HT-29 (cell line): ENCODE measurements at places on chromosomes 4 and X.

GRCh38 chr4:87884976-87885549 lies 52.3 kb downstream of the MEPE start:
- no peak for DNase-seq

GRCh38 chr4:15720851-15721250 lies 18.0 kb downstream of the BST1 start:
- DNase-seq, result no peak

- no peak for DNase-seq
These were observed 1964.2 kb downstream of the ARAP2 start for GRCh38 chr4:34280131-34280530.

GRCh38 chrX:133689997-133690599 lies 274.8 kb upstream of the GPC4 start:
- DNase-seq, result no peak

DNA sequence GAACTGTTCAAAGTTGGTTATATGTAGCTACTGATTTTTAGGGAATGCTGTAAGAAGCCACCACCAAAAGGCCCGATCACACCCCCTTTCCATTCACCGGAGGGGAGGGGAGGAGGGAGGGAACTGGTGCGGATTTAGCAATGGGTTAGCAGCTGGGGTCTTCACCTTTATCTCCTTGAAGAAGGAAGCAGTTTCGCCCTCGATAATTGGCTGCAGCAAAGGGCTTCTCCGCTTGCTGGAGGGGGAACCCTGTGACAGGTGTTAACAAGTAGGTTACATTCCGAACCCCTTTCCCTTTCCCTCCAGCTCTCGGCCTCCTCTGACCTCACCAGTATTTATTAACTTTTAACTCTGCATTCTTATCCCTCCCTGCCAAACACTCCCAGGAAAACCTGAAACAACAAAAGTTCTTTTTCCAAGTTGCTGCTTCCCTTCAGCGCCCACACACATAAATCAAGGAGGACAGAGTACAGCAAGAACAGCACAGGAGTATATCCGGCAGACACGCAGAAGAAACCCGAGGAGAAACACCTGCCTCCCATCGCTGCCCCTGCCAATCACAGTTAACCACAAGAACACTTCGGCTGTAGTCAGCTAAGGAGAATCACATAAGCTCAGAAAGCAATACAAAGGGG lies 39.8 kb upstream of the NAP1L5 start:
- peak; percentile 81 for DNase-seq

DNA sequence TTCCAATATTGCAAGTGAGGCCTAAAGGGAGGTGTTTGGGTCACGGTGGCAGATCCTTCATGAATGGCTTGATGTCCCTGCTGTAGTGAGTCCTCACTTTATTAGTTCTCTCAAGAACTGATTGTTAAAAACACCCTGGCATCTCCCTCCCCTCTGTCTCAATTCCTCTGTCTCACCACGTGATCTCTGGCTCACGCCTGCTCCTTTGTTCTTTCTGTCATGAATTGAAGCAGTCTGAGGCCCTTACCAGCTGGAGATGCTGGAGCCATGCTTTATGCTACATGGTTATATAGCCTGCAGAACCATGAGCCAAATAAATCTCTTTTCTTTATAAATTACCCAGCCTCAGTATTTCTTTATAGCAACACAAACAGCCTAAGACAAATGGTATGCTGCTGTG lies 980.7 kb upstream of the GRIA3 start:
- DNase-seq, result no peak

DNA sequence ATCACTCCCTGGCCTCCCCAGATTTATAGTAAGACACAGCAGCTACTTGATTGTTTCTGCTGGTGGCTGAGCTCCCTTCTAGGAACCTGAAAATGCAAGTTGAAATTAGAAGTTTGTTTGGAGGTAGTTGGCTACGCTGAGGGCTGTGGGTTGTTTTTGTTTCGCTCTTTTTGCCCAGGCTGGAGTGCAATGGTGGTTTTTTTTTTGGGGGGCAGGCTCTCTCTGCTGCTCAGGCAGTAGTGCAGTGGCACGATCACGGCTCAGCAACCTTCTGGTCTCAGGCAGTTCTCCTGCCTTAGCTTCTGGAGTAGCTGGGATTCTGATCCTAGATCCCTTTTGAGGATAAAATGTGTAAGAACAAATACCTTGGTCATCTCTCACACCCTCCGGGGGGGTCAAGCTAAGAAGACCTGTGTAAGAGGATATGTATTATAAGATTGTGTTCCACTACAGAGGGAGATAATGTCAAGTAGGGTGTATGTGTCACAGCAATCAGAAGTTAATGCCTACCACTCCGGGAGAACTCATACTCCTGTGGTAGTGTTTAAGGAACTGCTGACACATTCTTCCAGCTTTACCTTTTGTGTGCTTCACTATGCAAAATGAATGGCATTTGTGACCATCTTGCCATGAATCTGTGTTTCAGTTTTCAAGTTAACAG lies 9.7 kb downstream of the JADE1 start:
- no peak for DNase-seq

DNA sequence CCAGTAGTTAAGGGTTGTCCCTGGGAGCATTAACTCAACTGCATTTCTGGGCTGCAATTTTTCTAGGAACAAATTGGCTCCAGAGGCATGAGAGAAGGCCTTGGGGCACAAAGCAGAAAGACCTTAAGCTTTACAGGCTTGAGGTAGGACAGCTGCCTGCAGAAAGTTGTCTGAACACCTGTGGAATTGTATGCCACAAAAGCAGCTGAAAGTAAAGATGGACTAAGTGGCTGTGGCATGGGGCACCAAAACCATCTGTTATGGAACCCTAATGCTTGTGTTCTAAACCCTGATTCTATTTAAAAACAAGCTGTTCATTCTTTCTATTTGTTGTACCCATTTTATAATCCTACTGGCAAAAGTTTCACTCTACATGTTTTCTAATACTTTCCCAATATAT lies 515.2 kb downstream of the GLUD2 start:
- no peak for DNase-seq
